ENCODE measurements at places on chromosomes 3 and 15.
A peak's percentile ranks its signal among the peaks of the same experiment; 100 is the strongest.

- no peak for DNase-seq
Observed at GRCh38 chr3:9349321-9350117, 13.3 kb upstream of the THUMPD3 start.

DNA sequence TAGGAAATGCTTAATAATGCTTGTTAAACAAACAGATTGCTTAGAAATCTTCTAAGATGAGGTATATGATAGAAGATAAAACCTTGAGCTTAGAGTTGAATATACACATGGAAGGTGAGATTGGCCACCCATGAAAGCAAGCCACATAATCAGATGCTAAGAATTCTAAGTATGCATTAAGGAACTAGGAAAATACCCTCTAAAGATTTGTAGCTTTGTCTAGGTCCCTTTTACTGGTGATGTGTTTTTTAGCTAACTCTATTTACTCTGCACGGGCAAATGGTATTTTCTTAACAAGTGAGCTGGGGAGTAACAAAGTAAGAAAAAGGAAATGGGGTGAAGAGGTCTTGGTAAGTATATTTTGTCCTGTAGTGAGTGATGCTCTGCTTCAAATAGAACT lies 310.3 kb downstream of the OXSM start:
- DNase-seq = no peak

- DNase-seq = no peak
Observed at GRCh38 chr3:17013050-17013449, 128.3 kb downstream of the PLCL2 start.

DNA sequence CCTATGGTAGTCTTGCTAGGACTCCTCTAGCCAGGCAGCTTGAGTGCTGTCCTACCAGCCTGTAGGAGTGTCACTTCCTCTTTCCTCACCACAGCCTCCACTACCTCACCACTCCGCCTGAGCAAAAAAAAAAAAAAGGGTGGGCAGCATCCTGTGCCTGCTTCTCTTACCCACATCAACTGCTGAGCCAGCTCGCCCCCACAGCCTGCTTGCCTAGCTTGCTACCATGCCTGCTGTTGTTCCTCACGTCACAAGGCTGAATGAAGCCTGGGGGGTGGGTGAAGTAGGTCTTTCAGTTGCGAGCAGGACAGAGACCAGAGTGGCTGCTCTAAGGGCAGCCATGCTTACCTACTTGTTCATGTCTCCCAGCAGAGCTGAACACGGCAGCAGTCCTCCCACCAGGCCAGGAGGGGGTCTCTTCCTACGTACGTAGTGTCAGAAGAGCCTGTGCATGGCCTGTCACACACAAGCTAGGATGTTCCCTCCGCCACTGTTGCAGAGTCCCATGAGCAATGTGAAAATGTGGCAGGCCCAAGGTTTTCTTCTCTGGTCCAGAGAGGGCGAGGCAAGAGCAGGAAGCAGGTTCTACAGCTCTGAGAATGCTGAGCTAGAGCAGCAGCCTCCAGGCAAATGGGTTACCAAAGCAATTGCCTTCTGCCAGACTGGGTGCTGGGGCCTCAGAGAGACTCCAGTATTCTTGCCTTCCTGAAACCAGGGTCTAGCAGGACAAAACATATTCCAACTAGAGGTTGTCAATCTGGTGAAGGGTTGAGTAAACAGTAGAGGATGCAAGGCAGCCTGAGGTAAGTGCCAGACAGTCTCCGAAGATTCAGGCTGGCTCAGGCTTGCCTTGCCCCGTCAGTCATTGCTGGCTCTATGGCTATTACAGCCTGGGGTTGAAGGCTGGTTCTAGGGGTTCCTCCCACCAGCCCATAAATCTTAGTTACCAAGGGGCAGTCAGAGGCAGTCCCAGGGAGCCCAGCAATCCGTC lies 8.1 kb downstream of the PPM1M start:
- peak; percentile 89 for DNase-seq

DNA sequence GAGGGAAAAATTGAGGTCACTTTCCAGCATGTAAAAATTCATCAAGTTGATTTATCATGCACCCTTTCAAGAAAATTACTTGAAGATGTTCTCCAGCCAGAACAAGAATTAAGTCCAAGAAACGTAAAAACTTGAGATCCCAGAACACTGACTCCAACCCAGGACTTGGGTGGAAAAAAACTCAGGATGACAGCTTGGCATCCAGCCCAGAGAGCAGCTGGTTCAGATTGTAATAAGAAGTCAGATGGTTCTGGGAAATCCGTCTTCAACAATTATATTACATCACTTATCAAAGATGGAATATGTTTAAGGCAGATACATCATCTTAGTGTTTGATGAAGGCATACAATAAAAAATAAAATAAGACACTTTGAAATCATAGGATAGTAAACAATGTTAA lies 23.0 kb upstream of the DNAJC13 start:
- no peak for DNase-seq

- DNase-seq = no peak
Observed at GRCh38 chr3:99212969-99213368, 311.5 kb upstream of the DCBLD2 start.

Measured in GM13977 (cell line).